ENCODE measurements at places on chromosomes 12 and 14. TPM values are rescaled to one million over a fixed set of nuclear protein-coding genes. Genes with fewer than 3 reads are reported as not detected.

Gene TBX5
- not detected for total RNA-seq

Gene UNC79
- total RNA-seq: not detected

Gene GPR137C
- 0.13 TPM for total RNA-seq

Gene CAPS2
- total RNA-seq: 4.7 TPM

Gene ZDHHC22
- not detected for total RNA-seq

Gene NGB
- total RNA-seq: not detected

Gene AKAP6
- total RNA-seq: 5.1 TPM

Gene GARIN6
- total RNA-seq: not detected

Gene SPTB
- 0.09 TPM for total RNA-seq

Gene MYF5
- total RNA-seq: not detected

Gene RBM23
- total RNA-seq: 88.7 TPM

Gene ETFRF1
- total RNA-seq: 34.4 TPM

Gene PRH1
- 42.4 TPM for total RNA-seq

Gene PPP2R5E
- 35.5 TPM for total RNA-seq

Gene SSPN
- total RNA-seq: 0.06 TPM

Gene KRT75
- not detected for total RNA-seq

Gene PLEKHD1
- 0.28 TPM for total RNA-seq

Gene TCTN2
- total RNA-seq: 6.6 TPM

Gene COQ5
- total RNA-seq: 22.7 TPM

Gene KRT6C
- total RNA-seq: not detected
